ENCODE measurements at places on chromosomes 6 and 20.

DNA sequence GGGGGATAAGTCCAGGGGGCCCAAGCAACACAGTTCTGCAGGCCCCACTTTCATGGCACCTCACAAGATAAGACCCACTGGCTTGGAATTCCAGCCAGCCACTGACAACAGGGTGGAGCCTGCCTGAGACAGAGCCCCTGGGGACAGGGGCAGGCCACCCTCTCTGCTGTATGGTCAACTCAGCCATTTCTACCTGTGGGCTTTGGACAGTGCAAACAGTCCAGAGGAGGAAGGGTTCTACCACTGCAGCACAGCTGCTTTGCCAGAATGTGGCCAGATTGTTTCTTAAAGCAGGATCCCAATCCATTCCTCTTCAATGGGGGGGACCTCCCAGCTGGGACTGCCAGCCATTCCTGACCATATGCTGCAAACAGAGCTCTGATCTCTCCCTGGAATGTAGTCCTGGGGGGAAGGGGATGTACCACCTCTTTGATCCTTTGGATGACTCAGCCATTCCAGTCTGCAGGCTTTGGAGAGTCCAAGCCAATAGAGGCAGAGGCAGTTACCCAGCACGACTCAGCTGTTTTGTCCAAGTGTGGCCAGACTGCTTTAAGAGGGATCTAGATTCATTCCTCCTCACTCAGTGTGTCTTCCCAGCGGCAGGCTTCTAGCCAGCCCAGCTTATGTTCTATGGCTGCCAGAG lies 842.2 kb downstream of the EPHA7 start:
- DNase-seq = peak; percentile 37

DNA sequence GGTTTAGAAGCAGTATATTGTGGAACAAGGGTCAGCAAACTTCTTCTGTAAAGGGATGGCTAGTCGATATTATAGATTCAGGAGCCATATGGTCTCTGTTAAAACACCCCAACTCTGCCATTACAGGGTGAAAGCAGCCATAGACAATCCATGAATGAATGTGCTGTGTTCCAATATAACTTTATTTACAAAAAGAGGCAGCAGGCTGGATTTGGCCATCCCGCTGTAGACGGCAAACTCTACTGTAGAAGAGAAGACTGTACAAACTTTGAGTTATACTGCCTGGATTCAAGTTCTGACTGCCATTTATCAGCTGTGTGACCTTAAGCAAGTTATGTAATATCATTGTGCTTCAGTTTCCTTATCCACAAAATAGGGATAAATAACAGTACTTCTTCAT lies 33.7 kb upstream of the SNX9 start:
- no peak for DNase-seq

DNA sequence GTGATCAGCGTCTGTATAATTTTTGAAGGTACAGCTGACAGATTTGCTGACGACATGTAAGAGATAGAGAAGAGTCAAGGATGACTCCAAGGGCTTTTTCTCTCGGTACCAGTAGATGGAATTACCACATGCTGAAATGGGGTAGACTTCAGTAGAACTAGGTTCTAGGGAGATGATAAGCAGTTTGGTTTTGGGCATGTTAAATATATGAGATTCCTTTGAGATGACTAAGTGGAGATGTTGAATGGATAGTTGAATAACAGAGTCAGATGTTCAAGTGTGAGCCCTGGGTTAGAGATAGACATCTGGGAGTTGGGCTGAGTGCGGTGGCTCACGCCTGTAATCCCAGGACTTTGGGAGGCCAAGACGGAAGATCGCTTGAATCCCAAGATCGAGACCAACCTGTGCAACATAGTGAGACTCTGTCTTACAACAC lies 50.0 kb downstream of the PHF20 start:
- DNase-seq = peak; percentile 86

GRCh38 chr6:16966791-16967469 lies 134.9 kb upstream of the STMND1 start:
- DNase-seq = no peak

- no peak for DNase-seq
Measured at GRCh38 chr6:169225131-169225576, 28.5 kb downstream of the THBS2 start.

GRCh38 chr20:62501801-62502495 lies 26.2 kb upstream of the GATA5 start:
- DNase-seq = peak; percentile 96

Data from A172 (cell line).